ENCODE measurements at places on chromosomes 1 and 21. TPM values are rescaled to one million over a fixed set of nuclear protein-coding genes. Genes with fewer than 3 reads are reported as not detected.
A peak's percentile ranks its signal among the peaks of the same experiment; 100 is the strongest.

ATG4C gene
- 5.6 TPM for total RNA-seq

VCAM1 gene
- total RNA-seq = 9.3 TPM

SPAG17 gene
- total RNA-seq = not detected

GRCh38 chr1:109256971-109257681 is 7.8 kb downstream of the CELSR2 start:
- DNase-seq = no peak

GRCh38 chr1:102098536-102098935 is 101.8 kb upstream of the OLFM3 start:
- DNase-seq = no peak

GRCh38 chr1:244709476-244710368 is 56.8 kb downstream of the DESI2 start:
- no peak for DNase-seq

GRCh38 chr1:229109320-229109761 is 161.6 kb upstream of the RAB4A start:
- peak; percentile 58 for DNase-seq

DNA sequence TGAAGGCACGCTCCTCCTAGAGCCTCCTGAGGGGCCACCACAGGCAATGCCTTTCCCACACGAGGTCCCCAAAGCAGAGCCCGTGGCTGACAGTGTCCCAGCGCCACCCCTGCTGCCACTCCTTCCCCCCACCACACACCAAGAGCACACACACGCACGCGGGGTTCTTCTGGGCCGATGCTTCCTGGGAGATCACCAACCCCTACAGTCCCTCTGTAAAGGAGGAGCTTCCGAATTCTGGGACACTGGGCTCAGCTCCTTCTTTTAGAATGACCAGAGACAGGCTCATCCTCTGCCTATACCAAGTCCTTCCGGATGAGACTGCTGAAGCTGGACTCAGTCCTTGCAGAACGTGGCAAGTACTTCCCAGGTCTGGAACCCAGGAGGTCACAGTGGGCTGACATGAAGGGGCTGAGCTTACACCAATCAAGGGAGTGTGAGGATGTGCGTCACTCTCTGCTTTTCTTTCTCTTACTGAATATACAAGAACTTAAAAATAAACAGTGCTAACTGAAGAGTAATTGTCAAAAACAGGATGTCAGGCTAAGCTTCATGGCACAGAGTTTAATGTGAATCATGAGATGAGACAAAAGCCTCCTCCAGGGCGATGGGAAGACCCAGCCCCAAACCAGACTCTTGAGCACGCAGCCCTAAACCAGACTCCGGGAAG is 12.7 kb downstream of the SSU72 start:
- no peak for DNase-seq

- DNase-seq = no peak
These were observed 14.8 kb downstream of the EDN2 start for GRCh38 chr1:41469706-41470105.

GRCh38 chr1:178345238-178345637 is 151.5 kb downstream of the CLEC20A start:
- DNase-seq = no peak

- DNase-seq = no peak
These were observed 1.7 kb downstream of the ETS2 start for GRCh38 chr21:38807441-38807871.

DNA sequence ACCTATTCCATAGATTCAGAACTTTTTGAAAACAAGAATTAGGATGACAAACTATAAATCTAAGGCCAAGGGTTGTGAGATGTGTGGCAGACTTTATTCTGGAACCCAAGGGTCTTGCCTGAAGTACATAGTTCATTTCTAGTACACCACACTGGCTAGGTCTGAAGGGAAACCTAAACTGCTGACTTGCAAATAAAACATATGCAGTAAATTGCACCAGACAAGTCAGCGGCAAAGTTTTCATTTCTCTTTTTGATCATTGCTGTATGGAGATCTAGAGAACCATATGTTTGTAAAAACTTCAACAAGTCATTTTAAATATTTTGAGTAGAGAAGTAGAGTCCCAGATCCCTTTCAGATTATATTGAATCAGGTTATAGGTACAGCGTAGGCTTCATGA is 43.9 kb downstream of the TNFSF4 start:
- no peak for DNase-seq

Measured in prostate gland (tissue), 2 donors.